Neural crest cell (in vitro differentiated cells): ENCODE measurements at places on chromosomes 3 and 15. TPM values are rescaled to one million over a fixed set of nuclear protein-coding genes. Genes with fewer than 3 reads are reported as not detected.
A peak's percentile ranks its signal among the peaks of the same experiment; 100 is the strongest.

- no peak for DNase-seq
These were observed 235.4 kb downstream of the FMN1 start for GRCh38 chr15:32959077-32959476.

DNA sequence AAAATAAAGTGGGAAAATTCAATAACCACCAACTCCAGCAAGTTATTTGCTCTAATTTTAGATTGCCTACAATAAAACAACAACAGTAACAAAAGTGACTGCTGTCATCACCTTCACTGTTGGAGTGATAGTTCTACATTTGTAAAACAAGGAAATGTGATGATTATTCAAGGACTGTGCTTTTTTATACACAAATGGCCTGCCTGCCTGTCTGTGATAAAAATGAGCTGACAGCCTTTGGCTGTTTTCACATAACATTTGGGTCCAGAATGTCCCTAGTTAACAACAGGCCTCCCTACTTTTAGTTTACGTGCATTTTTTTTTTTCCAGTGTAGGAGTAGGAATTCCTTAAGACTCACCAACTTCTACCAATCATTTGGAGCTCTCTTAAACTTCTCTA is 768.8 kb downstream of the PDCD6IP start:
- DNase-seq, result no peak

DNA sequence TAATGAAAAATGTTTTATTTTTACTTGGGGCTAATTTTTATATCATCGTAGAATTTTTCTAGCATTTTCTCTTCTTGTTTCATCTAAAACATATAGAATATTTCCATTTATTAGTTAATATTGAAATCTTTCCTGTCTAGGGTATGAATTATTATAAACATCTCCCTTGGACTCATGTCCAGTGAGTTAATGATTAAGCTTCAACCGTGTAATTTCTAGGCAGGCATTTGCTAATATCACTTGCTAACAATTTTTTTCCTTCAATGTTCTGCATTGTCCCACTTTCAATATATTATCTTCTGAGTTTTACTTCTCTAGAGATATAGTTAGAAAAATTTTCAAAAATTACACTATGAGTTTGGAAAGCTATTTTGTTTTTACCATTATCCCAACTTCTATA is 1371.6 kb upstream of the EPHA6 start:
- DNase-seq, result no peak

DNA sequence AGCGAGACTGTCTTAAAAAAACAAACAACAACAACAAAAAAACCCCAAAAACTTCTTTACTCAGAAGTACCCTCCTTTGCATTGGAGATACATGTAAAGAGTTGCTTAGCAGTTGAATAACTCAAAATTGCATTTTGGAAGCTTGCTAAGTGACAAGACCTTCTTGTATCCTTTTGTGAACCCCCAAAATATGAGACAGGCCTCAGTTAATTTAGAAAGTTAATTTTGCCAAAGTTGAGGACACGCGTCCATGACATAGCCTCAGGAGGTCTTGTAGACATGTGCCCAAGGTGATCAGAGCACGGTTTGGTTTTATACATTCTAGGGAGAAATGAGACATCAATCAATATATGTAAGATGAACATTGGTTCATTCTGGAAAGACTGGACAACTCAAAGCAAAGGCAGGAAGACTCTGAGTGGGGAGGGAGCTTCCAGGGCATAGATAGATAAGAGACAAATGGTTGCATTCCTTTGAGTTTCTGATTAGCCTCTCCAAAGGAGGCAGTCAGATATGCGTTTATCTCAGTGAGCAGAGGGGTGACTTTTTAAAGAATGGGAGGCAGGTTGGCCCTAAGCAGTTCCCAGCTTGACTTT is 1.7 kb upstream of the ARF4 start:
- no peak for DNase-seq

DNA sequence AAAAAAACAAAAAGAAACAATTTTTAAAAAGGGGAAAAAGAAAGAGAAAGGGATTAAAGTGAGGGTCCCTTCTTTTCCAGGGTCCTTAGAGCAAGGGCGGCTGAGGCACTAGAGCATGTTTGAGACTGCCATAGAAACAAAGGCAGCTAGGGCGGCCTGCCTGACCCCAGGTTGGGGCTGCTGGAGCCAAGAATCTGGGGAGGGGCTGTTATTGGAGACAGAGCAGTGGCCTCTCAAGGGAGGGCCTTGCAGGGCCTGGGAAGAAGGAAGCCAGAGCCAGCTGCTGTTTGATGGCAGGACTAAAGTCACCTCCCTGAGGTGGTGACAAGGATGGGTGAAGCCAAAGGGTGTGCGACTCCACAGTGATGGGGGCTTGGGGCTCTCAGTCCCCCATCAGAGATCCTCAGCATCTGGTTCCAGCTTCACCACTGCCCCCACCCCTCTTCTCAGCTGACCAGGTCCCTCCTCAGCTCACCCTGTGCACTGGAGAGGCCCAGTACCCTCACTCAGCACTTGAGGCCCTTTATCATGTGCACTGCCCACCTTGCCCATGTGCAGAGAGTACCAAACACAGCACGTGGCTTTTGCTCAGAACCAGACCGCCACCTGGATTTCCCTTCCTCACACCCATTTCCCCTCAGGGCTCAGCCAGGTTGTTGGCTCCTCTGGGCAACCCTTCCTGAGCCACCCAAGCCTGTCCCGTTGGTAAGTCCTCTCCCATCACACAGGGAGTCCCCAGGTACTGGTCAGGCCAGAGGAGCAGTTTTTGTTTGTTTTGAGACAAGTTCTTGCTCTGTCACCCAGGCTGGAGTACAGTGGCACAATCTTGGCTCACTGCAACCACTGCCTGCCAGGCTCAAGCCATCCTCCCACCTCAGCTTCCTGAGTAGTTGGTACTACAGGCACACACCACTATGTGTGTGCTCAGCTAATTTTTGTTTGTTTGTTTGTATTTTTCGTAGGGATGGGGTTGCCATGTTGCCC is 1.7 kb downstream of the TMEM89 start:
- DNase-seq, result no peak

DNA sequence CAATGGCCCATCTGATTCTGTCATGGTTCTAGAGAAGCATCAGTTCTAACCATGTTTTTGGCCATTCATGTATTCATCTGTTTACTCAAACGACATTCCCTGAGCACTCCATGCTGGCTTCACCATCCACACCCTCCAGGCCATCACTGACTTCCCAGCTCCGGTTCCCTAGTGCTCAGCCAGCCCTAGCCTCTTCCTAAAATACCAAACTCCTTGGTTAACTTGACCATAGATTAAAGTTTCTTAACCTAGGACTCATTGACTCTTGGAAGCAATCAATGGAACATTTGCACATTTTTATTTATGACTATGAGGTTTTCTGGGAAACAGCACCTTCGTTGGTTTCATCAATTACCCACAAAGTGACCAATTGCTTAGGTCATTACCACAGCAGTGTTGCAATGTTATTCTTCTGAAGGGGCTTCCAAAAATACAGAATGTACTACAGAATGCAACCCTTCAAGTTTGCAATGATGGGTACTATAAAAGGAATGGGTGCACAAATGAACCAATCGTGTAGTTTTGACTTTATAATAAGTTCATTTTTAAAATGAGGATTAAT is 27.2 kb upstream of the SLC25A36 start:
- DNase-seq, result no peak

DNA sequence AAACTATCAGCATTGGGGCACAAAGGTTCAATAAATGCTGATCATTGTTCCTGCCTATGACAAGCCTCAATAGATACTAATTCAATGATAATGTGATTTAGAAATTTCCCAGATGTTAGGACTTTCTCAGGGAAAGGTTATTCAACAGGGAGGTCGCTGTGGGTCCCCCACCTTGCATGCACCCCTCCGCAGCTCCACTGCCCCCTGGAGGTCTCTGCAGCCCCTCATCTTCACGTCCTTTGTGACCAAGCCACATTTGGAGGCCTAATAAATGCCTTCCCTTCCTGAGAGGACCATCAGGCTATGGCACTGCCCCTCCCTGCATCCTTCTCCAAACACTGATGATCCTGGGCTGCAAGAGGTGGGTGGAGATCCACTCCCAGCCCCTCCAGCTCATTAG is 50.2 kb downstream of the NOX5 start:
- DNase-seq, result no peak

DNA sequence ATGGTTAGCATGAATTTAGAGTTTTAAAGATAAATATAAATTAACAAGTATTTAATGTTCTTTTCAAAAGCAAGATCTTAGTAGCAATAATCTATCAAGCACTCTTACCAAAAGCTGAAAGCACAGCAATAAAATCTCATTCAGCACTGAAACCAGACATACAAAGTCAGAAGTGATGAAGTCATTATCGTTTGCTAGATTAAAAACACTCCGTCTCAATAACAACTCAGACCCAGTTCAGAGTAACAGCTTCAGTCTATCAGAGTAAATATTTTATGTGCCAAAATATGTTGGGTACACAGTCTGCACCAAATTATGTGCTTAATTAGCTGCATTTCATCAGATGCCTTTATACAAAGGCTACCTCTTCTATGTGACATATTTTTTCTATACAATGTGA is 41.6 kb downstream of the CPA3 start:
- no peak for DNase-seq

GRCh38 chr15:60411774-60412425 is 14.1 kb upstream of the ANXA2 start:
- DNase-seq, result no peak

GRCh38 chr3:142651711-142652110 is 55.5 kb downstream of the PLS1 start:
- no peak for DNase-seq

- DNase-seq, result no peak
These were observed 90.2 kb upstream of the ABHD17C start for GRCh38 chr15:80604583-80605575.

DNA sequence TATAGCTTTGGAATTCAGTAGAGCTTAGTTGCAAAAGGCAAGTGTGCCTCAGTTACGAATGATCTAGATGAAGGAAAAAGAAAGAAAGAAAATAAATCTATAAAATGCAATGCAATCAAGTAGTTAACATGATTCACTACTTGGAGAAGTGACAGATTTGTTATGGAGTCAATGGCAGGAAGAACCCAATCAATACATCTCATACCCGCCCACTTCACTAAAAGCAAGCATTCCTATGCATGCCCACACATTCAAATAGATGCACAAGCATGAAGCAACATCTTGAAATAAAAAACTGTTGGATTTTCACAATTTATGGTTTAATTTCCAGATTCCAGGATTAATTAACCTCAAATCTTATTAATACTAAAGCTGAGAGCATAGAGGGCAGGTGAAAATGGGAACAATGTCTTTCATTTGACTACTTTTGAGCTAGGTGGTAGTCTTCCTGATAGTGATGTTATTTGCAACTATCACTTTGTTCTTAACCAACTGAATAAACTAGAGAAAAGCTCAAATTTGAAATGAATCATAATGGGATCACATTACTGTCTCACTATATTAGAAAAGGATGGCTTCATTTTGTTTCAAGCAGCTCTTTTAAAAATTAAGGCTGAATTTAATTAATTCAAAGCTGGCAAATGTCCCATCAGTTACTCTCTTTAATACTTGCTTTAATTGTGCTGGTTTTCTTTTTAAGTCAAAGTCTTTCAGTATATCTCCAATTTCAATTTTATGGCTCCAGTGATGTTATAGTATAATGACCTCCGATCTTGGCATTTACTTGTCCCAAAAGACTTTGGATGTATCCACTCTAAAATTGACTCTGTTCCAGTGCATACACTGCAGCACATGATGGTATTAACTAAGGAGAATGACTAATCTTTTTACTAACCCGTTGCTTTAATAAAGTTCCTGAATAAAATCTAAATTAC is 46.7 kb upstream of the CCDC50 start:
- no peak for DNase-seq

GRCh38 chr3:6799264-6799915 is 61.5 kb upstream of the GRM7 start:
- peak; percentile 43 for DNase-seq

- DNase-seq, result no peak
These were observed 666.6 kb upstream of the UBE2E2 start for GRCh38 chr3:22536541-22536940.

- DNase-seq, result no peak
These were observed 92.5 kb downstream of the CHSY1 start for GRCh38 chr15:101159096-101159935.

GRCh38 chr3:13884851-13885703 is 5.2 kb upstream of the WNT7A start:
- no peak for DNase-seq

- DNase-seq, result no peak
These were observed 315.0 kb downstream of the OXSM start for GRCh38 chr3:26104851-26105251.

- DNase-seq, result no peak
These were observed 3.0 kb upstream of the EDEM1 start for GRCh38 chr3:5184499-5184898.

NOP10 gene
- 181 and 191 TPM in 2 replicates for total RNA-seq

GRM7 gene
- 0.89 and 1.5 TPM in 2 replicates for total RNA-seq

NMD3 gene
- total RNA-seq, result 40.7 and 42.0 TPM in 2 replicates

NUDT16 gene
- total RNA-seq, result 30.3 and 30.5 TPM in 2 replicates

SLC6A20 gene
- total RNA-seq, result not detected in 2 replicates

DNAH1 gene
- total RNA-seq, result 2.4 and 3.2 TPM in 2 replicates

MCF2L2 gene
- 1.5 and 2.1 TPM in 2 replicates for total RNA-seq

SLC41A3 gene
- 58.1 and 58.8 TPM in 2 replicates for total RNA-seq

ROPN1B gene
- 2.0 and 2.5 TPM in 2 replicates for total RNA-seq

ZIC1 gene
- 54.3 and 64.5 TPM in 2 replicates for total RNA-seq

SETMAR gene
- 39.4 and 41.9 TPM in 2 replicates for total RNA-seq
